ENCODE measurements at places on chromosomes 2 and 18. TPM values are rescaled to one million over a fixed set of nuclear protein-coding genes. Genes with fewer than 3 reads are reported as not detected.
A peak's percentile ranks its signal among the peaks of the same experiment; 100 is the strongest.

DNA sequence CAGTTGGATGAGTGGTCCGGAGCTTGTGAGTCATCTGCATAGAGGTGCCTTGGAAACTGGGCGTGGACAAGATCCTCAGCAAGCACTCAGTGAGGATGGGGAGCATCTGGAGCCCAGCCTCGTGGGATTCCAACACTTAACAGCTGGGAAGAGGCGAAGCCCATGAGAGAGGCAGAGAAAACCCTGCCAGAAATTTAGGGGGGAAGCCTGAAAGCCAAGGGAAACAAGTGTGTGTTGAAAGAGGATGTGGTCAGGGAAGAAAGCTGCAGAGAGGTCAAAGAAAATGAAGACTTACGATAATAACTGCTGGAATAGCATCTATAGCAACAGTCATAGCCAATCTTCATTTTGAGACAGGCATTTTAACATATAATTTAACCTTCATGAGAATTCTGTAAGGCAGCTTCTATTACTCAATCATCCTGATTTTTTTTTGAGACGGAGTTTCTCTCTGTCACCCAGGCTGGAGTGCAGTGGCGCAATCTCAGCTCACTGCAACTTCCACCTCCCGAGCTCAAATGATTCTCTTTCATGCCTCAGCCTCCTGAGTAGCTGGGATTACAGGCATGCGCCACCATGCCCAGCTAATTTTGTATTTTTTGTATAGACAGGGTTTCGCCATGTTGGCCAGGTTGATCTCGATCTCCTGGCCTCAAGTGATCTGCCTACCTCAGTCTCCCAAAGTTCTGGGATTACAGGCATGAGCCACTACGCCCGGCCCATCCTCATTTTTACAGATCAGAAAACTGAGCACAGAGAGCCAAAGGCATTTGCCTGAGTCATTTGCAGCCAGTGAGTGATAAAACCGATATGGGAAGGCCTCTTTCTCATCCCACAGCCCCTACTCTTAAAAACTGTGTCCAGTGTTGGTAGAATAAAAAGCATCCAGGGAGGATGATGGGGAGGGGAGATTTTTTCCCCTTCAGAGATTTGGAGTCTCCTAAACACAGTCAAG is 214.4 kb upstream of the EPAS1 start:
- DNase-seq: no peak

GRCh38 chr18:78542204-78542603 is 437.4 kb upstream of the SALL3 start:
- DNase-seq: peak; percentile 71

Gene HDAC4
- 8.5 TPM for polyA plus RNA-seq

Gene CDH20
- 10.3 TPM for polyA plus RNA-seq

DNA sequence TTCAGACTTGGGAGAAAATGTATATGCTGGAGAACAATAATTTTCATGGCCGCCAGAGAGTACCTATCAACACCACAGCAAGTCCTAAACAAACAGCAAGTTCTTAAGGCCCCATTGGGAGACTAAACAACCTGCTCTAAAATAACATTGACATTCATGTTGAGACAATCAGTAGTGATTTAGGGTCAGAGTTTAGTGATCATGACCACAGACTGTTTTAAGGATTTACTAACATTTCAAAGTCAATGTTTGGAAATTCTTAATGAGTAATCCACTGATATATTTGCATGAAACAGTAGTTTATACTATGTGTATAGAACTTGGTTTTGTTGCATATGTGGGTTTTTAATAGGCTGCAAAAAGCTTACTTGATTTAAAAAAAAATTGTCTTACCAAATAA is 34.7 kb downstream of the RASGRP3 start:
- no peak for DNase-seq

Gene TGFA
- polyA plus RNA-seq: 5.3 TPM

GRCh38 chr18:62772860-62773584 is 57.7 kb downstream of the PHLPP1 start:
- DNase-seq: no peak

DNA sequence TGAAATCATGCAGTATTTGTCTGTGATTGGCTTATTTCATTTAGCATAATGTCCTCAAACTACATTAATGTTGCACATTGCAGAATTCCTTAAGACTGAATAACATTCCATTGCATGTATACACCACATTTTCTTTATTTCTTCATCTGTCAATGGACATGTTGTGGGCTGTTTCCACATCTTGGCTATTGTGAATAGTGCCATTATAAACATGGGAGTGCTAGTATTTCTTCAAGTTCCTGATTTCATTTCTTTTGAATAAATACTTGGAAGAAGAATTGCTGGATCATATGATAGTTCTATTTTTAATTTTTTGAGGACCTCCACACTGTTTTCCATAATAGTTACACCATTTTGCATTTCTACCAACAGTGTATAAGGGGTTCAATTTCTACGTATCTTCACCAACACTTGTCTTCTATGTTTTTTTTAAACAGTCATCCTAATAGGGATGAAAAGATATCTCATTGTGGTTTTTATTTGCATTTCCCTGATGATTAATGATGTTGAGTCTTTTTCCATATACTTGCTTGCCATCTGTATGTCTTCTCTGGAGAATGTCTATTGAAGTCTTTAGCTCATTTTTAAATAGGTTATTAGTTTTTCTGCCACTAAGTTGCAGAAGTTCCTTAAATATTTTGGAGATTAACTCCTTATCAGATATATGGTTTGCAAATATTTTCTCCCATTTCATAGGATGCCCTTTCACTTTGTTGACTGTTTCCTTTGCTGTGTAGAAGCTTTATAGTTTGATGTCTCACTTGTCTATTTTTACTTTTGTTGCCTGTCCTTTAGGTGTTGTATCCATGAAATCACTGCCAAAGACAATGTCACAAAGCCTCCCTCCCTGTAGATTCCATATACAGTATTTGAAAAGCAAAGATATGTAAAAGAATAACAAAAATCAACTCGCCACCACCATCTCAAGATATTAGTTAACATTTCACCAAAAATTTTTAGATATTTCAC is 14.6 kb downstream of the FBXO11 start:
- no peak for DNase-seq

All from brain (organoid and tissue), 16 donors.